ENCODE measurements at places on chromosomes 4 and X. TPM values are rescaled to one million over a fixed set of nuclear protein-coding genes. Genes with fewer than 3 reads are reported as not detected.

- DNase-seq: no peak
- H3K4me3 ChIP-seq: no peak overlapping the region
- no peak overlapping the region for H3K27ac ChIP-seq
- no peaks in the 10 kb centered on the region for H3K27me3 ChIP-seq
Observed at GRCh38 chrX:82370978-82371646, 1137.0 kb upstream of the POU3F4 start.

DNA sequence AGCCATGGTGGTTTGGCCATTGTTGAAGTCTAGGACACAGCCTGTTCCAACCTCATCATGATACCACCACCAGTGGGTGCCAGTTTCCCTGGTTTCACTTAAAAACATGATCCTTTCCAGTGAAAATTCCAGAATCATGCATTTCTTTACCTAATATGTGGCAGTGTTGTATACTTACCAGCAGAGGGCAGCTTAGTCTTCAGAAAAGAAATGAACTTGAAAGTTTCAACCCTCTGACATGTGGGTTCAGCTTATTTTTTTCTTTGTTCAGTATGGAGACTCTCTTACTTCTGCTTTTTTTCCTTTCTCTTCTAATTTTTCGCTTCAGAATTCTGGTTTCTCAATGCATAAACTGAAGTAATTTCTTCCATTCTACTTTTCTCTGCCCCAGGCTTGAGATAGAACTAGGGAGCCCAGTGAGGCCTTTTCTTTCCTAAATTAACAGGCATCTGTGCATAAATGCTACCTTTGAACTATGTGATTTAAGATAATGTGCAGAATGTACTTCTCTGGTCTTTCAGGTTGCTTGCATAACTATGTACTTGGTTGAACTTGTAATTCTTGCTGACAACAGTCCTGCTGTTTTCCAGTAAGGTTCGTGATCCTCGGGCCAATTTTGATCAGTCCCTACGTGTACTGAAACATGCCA is 10.7 kb downstream of the LIAS start:
- peaks cover 63% of the 10 kb centered on the region for H3K36me3 ChIP-seq
- no peak for DNase-seq
- no peaks in the 10 kb centered on the region for H3K27me3 ChIP-seq
- no peak overlapping the region for H3K27ac ChIP-seq
- H3K4me1 ChIP-seq: no peaks in the 10 kb centered on the region

DNA sequence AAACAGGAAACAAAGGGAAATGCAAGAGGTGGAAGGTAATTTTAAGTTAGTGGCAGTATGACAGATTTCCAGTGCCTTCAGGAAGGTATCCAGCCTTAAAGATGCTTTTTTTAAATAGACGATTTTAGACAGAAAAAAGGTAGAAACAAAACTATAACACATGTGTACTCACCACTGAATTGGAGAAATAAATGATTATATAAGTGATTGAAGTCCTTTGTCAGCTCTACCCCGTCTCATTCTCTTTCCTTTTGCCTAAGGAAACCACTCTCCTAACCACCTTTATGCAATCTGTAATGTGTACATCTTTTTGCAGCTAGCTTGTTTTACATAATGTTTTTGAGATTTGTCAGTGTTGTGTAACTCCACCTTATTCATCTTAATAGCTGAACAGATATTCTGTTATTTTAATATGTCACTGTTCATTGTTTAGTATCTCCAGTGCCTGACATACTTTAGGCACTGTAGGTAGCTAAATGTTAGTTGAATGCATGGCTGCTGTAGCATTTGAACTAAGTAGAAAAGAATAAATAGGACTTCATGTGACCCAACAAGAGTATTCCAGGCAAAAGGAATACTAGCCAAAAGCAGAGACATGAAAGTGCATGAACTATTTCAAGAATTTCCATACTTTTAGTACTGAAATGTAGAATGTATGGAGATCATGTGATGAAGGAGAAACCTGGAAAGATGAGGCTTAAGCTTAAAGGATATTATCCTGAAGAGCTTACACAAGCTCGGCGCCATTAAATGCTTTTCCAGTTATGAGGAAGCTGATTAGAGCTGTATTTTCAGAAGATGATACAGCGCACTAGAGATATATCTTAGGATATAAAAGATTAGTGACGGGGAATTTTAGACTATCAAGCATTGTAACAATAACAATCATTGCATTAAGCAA is 865 bp downstream of the FAM200B start:
- peaks cover 16% of the 10 kb centered on the region for H3K4me1 ChIP-seq
- H3K27me3 ChIP-seq: no peaks in the 10 kb centered on the region
- peak overlapping the region; percentile 74 for H3K4me3 ChIP-seq
- peak overlapping the region; percentile 96 for H3K27ac ChIP-seq
- DNase-seq: no peak

GRCh38 chrX:130896802-130897501 is 6.1 kb downstream of the ENOX2 start:
- no peaks in the 10 kb centered on the region for H3K27me3 ChIP-seq
- no peaks in the 10 kb centered on the region for H3K4me1 ChIP-seq
- H3K36me3 ChIP-seq: no peaks in the 10 kb centered on the region
- DNase-seq: no peak
- H3K4me3 ChIP-seq: no peak overlapping the region

DNA sequence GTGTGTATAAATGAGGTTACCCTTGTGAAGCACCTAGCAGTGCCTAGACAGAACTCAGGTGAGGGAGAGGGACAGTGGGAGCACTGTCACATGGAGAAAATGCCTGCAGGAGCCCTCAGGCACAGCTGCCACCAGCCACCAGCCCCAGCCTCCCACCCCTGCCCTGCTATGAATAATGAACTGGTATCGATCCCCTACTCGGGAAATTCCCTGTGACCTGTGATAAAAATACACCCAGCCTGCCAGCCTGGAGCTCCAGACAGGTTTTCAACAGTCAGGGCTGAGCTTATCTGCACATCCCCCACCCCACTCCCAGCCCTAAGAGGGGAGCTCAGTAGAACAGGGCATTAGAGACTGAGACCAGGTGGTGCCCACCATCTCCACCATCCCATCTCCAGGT is 159.6 kb upstream of the PJA1 start:
- H3K27ac ChIP-seq: no peak overlapping the region
- DNase-seq: no peak
- no peaks in the 10 kb centered on the region for H3K4me1 ChIP-seq
- no peaks in the 10 kb centered on the region for H3K36me3 ChIP-seq
- no peaks in the 10 kb centered on the region for H3K27me3 ChIP-seq

GRCh38 chrX:124289443-124289842 is 43.0 kb upstream of the TEX13D start:
- no peak for DNase-seq
- H3K4me1 ChIP-seq: no peaks in the 10 kb centered on the region
- no peaks in the 10 kb centered on the region for H3K36me3 ChIP-seq
- no peaks in the 10 kb centered on the region for H3K27me3 ChIP-seq
- no peak overlapping the region for H3K27ac ChIP-seq

GRCh38 chr4:74093981-74094623 is 4.9 kb downstream of the CXCL2 start:
- H3K36me3 ChIP-seq: no peaks in the 10 kb centered on the region
- H3K4me1 ChIP-seq: peaks cover 4% of the 10 kb centered on the region
- H3K27ac ChIP-seq: peak overlapping the region; percentile 55
- H3K27me3 ChIP-seq: no peaks in the 10 kb centered on the region

GRCh38 chr4:108172753-108173598 is 4.2 kb upstream of the LEF1 start:
- H3K4me3 ChIP-seq: peak overlapping the region; percentile 68
- H3K27me3 ChIP-seq: peaks cover 50% of the 10 kb centered on the region
- H3K27ac ChIP-seq: peak overlapping the region; percentile 79

DNA sequence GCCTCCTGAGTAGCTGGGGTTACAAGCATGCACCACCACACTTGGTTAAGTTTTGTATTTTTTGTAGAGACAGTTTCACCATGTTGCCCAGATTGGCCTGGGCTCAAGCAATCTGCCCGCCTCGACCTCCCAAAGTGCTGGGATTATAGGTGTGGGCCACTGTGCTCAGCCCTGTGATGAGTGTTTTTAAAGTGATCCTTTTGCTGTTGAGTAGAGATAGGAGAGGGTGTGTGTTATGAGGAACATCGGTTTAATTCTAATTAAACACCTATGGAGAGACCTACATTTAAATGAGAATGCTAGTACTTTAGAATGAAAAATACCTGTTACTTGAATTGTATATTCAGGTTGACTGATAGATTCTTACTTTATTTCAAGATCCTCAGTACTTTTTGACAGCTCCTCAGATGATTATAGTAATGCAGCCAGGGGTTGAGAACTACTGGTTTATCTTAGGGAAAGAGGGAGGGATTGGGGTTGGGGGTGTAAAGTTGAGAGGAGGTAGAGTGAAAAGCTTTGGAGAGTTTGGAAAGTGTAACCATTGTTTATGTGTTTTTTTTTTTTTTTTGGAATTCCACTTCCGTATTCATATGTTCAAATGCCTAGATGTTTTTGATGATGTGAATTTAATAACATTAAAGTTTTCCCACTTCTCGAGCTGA is 36.8 kb upstream of the DCK start:
- H3K36me3 ChIP-seq: peaks cover 24% of the 10 kb centered on the region
- no peaks in the 10 kb centered on the region for H3K4me1 ChIP-seq
- no peaks in the 10 kb centered on the region for H3K27me3 ChIP-seq
- H3K4me3 ChIP-seq: no peak overlapping the region
- H3K27ac ChIP-seq: no peak overlapping the region

DNA sequence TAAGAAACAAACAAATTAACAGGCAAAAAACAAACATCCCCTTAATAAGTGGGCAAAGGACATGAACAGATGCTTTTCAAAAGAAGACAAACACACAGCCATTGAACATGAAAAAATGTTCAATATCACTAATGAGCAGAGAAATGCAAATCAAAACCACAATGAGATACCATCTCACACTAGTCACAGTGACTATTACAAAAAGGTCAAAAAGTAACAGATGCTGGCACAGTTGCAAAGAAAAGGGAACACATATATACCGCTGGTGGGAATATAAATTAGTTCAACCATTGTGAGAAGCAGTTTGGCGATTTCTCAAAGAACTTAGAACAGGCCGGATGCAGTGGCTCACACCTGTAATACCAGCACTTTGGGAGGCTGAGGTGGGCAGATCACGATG is 146.1 kb upstream of the NEIL3 start:
- H3K4me3 ChIP-seq: no peak overlapping the region
- no peaks in the 10 kb centered on the region for H3K27me3 ChIP-seq

GRCh38 chr4:138104284-138104680 is 137.9 kb downstream of the SLC7A11 start:
- H3K27me3 ChIP-seq: no peaks in the 10 kb centered on the region
- no peaks in the 10 kb centered on the region for H3K36me3 ChIP-seq
- no peak overlapping the region for H3K27ac ChIP-seq
- H3K4me3 ChIP-seq: no peak overlapping the region
- H3K4me1 ChIP-seq: no peaks in the 10 kb centered on the region

DNA sequence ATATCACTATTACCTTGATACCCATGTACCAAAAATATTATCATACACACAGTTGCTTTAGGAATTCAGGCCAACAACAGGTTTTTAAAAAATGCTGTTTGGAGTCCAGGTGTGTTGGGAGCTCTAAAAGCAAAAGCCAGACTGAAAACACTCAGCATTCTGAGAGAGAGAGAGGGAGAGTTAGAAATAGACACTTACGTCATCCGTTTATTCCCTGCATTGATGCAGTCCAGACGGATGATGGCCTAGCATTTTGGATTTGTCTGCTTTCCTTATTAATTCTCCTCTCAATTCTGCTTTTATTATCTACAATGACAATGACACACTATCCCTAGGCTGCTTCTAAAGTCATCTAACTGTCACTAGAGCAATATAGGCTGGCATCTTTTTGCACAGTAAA is 358.3 kb upstream of the BOD1L1 start:
- no peaks in the 10 kb centered on the region for H3K36me3 ChIP-seq
- no peak overlapping the region for H3K4me3 ChIP-seq
- H3K27ac ChIP-seq: no peak overlapping the region
- no peak for DNase-seq
- no peaks in the 10 kb centered on the region for H3K4me1 ChIP-seq

GRCh38 chr4:61462451-61463326 is 262.6 kb downstream of the ADGRL3 start:
- H3K27ac ChIP-seq: no peak overlapping the region
- no peaks in the 10 kb centered on the region for H3K27me3 ChIP-seq
- H3K4me1 ChIP-seq: no peaks in the 10 kb centered on the region
- DNase-seq: no peak

DNA sequence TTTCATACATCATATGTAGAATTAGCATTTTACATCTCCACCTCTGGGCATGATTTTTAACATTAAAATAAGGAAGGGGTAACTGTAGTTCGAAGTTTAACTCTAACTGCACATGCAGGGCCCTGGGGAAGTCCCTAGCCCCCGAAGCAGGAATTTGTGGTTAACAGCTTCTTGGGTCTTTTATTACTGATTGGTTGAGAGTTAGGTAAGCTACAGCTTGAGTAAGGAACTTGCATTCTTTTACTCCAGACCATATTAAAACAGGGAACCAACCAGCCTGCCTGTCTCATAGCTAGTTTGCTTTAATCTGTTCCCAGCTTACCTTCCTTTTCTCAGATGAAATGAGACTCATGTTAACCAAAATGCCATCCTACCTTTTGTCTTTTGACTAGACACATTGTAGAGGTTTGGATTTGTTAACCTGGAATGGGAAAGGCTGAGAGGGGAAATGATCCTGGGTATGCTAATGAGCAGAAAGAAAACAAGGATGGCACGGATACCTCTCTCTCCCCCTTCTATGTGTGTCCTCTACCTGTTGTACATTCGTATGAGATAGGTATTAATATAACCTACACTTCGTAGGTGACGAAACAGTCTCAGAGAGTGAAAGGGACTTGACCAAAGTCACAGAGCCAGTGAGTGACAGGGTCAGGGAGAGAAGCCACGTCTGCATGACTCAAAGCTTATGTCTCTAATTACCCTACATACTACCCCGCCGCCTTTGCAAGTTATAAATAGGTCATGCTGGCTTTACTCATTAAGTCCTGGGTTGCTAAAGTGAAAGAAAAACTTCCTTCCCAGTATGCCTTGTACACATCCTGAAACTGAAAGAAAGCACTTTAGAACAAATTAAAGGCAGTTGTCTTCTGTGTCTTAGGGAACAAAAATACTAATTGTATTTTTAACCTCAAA is 119.5 kb upstream of the AFF2 start:
- no peaks in the 10 kb centered on the region for H3K4me1 ChIP-seq
- H3K4me3 ChIP-seq: no peak overlapping the region
- H3K36me3 ChIP-seq: no peaks in the 10 kb centered on the region
- H3K27me3 ChIP-seq: no peaks in the 10 kb centered on the region
- peak overlapping the region; percentile 24 for H3K27ac ChIP-seq

GRCh38 chr4:8129136-8129535 is 29.5 kb downstream of the ABLIM2 start:
- DNase-seq: no peak
- H3K4me3 ChIP-seq: no peak overlapping the region
- H3K4me1 ChIP-seq: no peaks in the 10 kb centered on the region
- no peaks in the 10 kb centered on the region for H3K36me3 ChIP-seq
- H3K27me3 ChIP-seq: no peaks in the 10 kb centered on the region

The ITM2A gene
- total RNA-seq: 44.4 TPM

The CPE gene
- 63.6 TPM for total RNA-seq

The IDUA gene
- 49.2 TPM for total RNA-seq

The TKTL2 gene
- total RNA-seq: not detected

The SERTM2 gene
- 1.6 TPM for total RNA-seq

The RHOXF1 gene
- total RNA-seq: 0.72 TPM

The TMEM255A gene
- 1.5 TPM for total RNA-seq

The CABS1 gene
- total RNA-seq: not detected

The NDST3 gene
- not detected for total RNA-seq

The ZFX gene
- total RNA-seq: 41.5 TPM

The GAGE2A gene
- total RNA-seq: not detected

Data from upper lobe of right lung (tissue), 1 donor.